Fibroblast of mammary gland (primary cell): ENCODE measurements at places on chromosomes 7 and 10.

GRCh38 chr10:129911451-129912165 is 52.5 kb downstream of the EBF3 start:
- DNase-seq = no peak

DNA sequence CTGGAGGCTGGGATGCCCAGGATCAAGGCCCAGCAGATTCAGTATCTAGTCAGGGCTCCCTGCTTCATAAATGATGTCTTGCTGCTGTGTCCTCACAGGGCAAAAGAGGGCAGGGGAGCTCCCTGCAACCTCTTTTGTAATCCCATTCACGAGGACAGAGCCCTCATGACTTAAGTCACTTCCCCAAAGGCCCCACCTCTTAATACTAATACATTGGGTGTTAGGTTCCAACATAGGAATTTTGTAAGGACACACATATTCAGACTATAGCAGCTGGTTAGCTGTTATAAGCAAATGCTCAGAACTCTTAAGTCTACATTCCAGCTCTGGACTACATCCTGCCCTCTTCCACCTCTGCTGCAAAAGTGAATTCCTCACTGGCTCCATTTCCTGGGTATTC is 63.0 kb downstream of the VOPP1 start:
- peak; percentile 49 for DNase-seq

DNA sequence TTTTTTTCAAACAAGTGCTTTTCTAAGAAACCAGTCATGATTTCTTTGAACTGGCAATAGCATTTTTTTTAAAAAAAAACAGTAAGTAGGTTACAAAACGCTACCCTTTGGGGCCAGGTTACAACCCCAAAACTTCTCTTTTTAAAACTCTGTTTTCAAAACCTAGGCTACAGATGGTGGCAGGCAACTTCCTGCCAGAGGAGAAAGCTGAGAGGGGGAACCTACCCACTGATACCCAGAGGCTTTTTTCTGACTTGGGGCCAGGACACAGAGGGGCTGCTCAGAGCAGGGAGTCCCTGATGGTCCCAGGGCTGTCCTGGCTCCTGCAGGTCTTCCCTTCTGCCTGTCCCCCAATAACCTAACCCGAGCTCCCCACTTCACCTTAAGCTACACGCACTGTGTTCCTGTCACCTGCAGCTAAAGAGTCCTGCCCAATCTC is 6.9 kb downstream of the STN1 start:
- DNase-seq = no peak

GRCh38 chr10:15735763-15736162 is 16.0 kb upstream of the ITGA8 start:
- DNase-seq = peak; percentile 34

- DNase-seq = no peak
These were observed 217.9 kb downstream of the SKAP2 start for GRCh38 chr7:26646336-26647048.

- no peak for DNase-seq
These were observed 1.3 kb upstream of the BMI1 start for GRCh38 chr10:22319547-22319979.

- no peak for DNase-seq
These were observed 10.0 kb upstream of the SLIT1 start for GRCh38 chr10:97195706-97196222.

GRCh38 chr10:124535731-124536495 is 74.3 kb downstream of the LHPP start:
- no peak for DNase-seq

- no peak for DNase-seq
These were observed 25.7 kb upstream of the ENTPD1 start for GRCh38 chr10:95730233-95730632.

DNA sequence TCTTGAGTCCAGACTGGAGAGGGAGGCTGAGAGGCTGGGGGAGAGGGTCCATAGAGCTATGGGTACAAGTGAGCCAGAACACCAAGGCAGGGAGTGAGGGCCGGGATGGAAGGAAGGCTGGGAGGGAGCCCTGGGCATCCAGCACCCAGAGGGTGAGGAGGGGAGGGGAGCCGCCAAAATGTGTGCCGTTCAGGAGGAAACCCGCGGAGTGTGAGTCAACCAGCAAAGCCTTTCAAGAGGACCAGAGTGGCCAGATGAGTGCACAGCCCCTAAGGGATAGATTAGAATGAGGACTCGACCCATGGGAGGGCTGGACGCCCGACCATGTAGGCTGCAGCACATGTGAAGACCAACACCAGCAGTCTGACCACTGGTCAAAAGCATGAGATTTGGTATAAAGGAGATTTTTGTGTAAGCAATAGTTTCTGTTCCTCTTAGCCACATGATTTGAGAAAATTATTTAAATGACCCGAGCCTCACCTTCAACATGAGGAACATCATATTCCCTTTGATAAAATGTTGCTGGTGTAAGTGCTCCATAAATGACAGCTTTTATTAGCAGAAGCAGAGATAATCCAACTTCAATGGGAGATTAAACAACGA is 179.7 kb upstream of the GRB10 start:
- DNase-seq = no peak

DNA sequence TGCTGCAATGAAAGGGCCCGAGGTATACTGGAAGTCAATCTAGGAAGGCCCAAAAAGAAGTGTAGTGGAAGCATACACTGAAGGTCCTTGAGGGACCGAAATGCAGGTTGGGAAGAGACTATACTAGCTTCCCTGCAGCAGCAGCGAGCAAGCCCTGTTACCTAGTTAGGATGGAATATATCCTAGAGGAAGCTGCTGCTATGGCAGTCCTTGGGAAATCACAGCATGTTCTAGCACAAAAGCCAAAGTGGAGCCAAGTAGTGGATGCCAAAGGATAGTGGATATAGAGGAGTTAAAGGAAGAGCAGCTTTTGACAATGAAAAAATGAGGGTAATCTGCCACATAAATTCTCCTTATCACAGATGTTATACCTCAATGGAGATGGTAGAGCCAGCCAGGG is 123.8 kb upstream of the STARD3NL start:
- DNase-seq = no peak

DNA sequence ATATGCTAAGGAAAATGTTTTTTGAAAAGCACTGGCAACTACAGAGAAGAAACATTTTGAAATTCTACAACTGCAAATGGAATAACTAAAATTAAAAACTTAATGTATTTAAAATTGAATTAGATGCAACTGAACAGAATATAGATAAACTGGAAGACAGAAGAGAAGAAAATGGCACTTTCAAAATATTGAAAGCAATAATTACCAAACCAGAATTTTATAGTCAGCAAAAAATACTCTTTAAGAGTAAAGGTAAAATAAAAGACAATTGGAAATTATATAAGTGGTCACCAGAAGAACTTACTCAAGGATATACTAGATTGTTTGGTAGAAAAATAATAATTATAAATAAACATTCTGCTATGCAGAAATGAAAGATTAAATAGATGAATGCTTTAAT is 927.7 kb upstream of the ZWINT start:
- DNase-seq = no peak

DNA sequence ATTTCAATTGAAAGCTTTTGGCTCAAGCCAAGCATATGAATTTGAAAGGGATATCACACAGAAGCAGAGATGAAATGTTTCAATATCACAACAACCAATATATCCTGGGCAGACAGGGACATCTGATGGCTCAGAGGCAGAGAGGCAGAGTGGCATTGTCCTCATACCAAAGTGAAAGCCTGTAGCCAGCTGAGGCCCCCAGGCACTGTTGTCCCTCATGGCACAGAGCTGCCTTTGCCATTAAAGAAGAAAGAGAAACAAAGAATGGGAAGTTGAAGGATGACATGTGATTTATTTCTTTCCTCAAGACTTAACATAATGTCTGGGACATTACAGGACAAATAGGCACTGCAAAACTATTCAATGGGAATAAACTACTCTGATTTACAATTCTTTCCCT is 504.3 kb upstream of the PCDH15 start:
- DNase-seq = no peak

GRCh38 chr7:114922026-114922651 is at the start of gene MDFIC:
Gene MDFIC, plus strand, starts transcription at chr7:114922094. Its CDS starts 940 bp downstream, at chr7:114923034.
- peak; percentile 61 for DNase-seq

GRCh38 chr7:28151965-28152364 is 28.6 kb downstream of the JAZF1 start:
- DNase-seq = peak; percentile 76

DNA sequence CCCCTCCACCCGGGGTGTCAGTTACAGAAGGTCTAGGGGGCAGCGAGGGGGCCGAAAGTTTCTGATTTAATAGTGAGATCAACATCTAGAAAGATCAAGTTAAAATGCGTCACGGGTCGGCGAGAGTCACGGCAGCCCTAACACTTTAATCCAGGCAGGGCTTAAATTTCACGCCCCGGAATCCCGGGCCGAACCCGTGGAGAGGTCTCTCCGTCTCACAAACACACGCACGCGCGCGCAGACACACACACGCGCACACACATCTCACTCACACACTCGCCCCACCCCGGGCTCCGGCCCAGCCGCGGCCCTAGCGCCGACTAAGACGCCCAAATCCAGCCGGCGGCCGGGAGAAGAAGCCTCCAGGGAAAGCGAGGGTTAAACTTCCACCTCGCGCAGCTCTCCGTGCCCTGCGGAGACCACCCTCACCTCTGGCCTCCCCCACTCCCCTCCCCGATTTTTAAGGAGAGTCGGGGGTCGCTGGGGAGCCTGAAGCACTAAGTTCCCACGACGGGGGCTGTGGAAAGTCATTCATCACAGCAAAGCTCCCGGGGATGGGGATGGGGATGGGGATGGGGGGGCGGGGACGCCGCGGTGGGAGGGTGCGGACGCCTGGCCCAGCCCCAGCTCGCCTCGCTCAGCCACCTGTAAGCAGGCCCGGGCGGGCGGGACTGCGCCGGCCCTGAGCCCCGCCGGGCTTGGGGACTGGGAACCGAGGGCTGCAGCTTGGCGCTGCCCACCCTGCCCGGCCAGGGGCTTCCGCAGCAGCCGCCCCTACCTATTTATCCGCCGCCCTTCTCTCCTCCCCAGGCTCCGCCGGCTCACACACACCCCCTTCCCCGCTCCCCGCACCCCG is 1.6 kb downstream of the PDGFA start:
- DNase-seq = peak; percentile 49

DNA sequence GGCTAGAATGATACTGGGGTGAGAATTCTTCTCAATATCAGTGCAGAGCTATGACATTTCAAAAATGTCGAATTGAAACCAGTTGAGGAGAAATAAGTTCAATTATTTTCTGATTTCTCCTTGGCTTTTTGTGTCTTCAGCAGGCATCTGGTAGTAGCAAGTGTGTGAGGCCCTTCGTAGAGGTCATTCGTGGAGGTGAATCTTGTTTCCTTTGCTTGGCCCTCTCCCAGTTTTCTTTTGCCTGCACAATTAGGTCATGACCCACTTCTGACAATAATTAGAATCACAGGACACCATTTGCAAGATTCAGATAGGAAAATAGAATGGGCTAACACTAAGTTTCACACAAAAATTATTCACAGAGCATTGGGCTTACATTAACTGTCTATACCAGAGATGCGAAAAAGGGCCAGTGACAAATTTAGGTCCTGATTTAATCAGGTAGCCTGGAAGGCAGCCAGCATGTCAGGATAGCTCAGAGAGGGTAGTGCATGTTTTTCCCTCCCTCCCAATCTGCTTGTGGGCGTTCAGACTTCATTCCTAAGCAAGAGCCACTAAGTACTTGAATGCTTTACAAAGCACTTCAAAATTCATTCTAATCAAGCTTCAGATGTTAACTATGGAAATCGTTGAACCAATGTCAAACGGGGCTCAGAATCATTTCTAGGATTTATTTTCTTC is 24.0 kb upstream of the A1CF start:
- DNase-seq = no peak

- no peak for DNase-seq
These were observed 25.0 kb downstream of the NUDCD3 start for GRCh38 chr7:44465490-44465889.

GRCh38 chr10:87816163-87816897 is 1.7 kb downstream of the ATAD1 start:
- DNase-seq = no peak

- DNase-seq = peak; percentile 42
These were observed at the start of gene FLNC for GRCh38 chr7:128830231-128831177. Gene FLNC, plus strand, starts transcription at chr7:128830406. Its CDS starts 232 bp downstream, at chr7:128830638.

- DNase-seq = no peak
These were observed 43.8 kb upstream of the ARID5B start for GRCh38 chr10:61857746-61858145.

DNA sequence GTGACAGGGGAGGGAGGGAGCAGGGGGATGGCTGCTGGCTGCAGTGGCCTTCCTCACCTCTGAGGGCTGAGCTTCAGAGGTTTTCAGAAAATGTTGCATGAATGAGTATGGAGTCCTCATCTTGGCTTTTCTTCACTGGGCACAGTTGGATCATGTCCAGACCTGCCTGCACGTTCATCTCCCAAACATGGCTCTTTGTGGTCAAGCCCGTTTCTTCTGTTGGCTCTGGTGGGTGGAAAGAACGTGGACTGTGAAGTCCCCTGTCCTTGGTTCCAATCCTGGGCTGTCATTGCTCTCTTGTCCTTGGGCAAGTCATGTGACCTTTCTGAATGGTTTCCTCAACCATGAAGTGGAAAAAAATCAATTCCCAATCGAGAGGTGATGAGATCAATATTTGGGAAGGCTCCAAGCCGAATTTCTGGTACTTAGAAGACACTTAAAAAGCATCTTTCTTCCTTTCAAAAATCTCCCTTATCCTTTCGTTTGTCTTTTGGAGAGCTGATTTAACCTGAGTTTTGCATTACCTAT is 34.5 kb downstream of the TSPAN14 start:
- no peak for DNase-seq

DNA sequence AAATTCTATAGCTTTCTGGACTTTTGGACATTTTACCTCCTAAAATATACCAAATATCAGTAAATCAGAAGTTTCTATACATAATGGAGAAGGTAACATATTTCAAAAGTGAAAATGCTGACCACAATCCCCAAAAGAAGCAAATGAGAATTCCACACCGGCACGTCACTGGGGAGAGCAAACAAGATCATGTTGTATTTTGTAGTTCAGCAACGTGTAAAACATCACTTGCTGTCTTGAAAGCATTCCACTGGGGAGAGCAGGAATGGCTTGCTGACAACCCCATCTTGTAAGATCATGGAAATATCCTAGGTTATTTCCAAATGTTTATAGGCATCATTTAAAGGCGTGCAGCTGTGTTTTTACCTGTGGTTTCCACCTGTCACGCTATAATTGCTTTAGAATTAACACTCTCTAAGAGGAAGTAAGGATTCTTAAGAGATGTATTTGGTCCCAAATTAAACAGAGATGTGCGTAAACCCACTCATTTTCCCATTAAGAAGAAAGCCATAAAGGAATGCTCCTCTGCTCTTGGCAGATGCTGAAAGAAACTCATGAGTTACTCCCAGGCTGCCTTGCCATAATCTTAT is 397.1 kb upstream of the POT1 start:
- no peak for DNase-seq

GRCh38 chr10:66629996-66630395 is 295.8 kb upstream of the LRRTM3 start:
- DNase-seq = no peak

GRCh38 chr7:81769891-81770727 is at the start of gene HGF:
Gene HGF, minus strand, starts transcription at chr7:81770047. Its CDS starts 76 bp downstream, at chr7:81769971.
- peak; percentile 87 for DNase-seq

DNA sequence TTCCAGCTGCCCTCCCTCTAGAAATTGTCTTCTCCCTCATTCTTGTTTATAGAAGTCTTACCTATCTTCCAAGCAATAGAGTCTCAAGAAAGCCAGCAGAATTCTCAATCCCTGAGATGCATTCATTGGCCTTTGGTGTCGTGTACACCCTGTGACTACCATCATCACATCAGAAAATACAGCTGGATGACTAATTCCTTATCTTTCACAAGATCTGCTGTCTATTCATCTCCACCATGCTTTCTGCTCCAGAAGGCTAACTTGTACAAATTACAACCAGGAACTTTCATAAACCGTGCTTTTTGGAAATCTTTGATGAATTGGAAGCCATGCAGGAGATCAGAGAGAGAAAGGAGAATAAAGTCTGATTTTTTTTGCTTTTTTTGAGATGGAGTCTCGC is 1062.9 kb upstream of the GHITM start:
- no peak for DNase-seq
